ENCODE measurements at places on chromosomes 1 and 21.

DNA sequence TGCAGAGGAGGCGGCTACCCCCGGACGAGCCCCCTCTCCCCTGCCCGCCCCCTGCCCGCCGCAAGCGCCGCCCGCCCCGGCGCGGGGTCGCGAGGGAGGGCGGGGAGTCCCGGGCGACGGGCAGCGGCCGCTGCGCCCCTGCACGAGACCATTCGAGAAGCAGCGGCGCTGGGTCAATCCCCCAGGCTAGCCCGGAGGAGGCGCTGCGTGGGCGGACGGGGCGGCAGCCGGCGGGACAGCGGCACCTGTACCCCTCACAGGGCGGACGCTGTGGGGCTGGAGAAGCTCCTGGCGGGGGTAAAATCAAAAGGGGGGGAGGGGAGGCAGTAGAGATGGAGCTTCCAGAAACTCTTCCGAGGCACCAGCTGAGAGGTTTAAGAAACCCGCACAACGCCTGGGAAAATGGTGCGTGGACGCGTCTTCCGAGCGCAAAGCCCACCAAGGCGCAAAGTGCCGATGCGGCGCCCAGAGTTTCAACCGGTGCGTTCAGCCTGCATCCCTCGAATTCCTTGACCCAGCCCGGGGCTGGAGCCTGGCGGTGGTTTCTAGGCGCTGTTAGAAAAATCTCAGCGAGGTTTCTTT, at the start of gene PLPPR5:
Gene PLPPR5 (minus strand): TSS at position 1 of the 582 bp plus-strand sequence. CDS start 190 bp downstream, outside the sequence.
- DNase-seq = no peak

GRCh38 chr1:106584107-106584506, 472.4 kb upstream of the PRMT6 start:
- DNase-seq = no peak

DNA sequence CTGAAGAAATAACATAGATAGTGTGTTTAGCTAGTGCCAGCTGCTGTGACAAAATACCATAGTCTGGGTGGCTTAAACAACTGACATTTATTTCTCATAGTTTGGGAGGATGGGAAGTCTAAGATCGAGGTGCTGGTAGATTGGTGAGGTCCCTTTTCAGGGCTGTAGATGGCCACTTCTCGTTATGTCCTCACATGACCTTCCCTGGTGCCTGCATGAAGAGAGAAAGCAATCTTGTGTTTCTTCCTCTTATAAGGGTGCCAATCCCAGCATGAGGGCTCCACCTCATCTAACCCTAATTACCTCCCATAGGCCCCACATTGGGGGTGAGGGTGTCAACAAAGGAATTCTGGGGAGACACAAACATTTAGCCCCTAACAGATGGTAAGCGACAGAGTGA, 9.3 kb downstream of the MTARC2 start:
- DNase-seq = no peak

DNA sequence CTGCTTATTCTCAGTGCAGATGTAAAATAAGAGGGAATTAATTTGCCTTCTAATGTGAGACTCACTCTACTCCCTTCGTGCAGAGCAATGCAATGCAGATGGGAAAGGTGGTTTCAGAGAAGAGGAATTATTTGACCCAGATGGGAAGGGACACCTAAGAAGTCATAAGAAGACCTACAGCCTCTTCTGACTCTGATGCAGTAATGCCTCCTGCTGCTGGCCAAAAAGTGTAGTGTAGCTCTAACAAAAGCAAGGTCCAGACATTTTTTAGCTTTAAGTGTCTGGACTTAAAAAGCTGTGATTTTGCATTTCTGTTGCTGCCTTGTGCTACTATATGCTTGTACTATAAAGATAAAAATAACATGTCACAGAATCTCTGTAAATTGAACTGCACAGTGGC, 501.4 kb downstream of the TTLL7 start:
- DNase-seq = no peak

GRCh38 chr1:54714881-54715492, 674 bp upstream of the TTC4 start:
- DNase-seq = no peak
